ENCODE measurements at places on chromosomes 3 and 15. TPM values are rescaled to one million over a fixed set of nuclear protein-coding genes. Genes with fewer than 3 reads are reported as not detected.

DNA sequence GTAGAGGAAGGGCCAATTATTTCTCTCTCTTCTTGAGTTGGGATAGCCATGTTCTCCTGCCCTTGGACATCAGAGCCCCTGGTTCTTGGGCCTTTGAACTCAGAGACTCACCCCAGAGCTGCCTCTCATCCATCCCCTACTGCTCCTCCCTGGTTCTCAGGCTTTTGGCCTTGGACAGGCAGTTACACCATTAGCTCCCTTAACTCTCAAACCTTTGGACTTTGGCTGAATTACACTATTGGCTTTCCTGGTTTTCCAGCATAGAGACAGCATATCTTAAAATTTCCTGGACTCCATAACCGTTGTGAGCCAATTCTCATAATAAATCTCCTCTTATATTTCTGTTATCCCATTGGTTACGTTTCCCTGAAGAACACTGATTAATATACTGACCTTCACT lies 63.7 kb upstream of the CHL1 start:
- peaks cover 56% of the 10 kb centered on the region for H3K36me3 ChIP-seq
- H3K4me1 ChIP-seq, result no peaks in the 10 kb centered on the region
- no peak overlapping the region for H3K27ac ChIP-seq
- DNase-seq, result no peak
- H3K4me3 ChIP-seq, result no peak overlapping the region

DNA sequence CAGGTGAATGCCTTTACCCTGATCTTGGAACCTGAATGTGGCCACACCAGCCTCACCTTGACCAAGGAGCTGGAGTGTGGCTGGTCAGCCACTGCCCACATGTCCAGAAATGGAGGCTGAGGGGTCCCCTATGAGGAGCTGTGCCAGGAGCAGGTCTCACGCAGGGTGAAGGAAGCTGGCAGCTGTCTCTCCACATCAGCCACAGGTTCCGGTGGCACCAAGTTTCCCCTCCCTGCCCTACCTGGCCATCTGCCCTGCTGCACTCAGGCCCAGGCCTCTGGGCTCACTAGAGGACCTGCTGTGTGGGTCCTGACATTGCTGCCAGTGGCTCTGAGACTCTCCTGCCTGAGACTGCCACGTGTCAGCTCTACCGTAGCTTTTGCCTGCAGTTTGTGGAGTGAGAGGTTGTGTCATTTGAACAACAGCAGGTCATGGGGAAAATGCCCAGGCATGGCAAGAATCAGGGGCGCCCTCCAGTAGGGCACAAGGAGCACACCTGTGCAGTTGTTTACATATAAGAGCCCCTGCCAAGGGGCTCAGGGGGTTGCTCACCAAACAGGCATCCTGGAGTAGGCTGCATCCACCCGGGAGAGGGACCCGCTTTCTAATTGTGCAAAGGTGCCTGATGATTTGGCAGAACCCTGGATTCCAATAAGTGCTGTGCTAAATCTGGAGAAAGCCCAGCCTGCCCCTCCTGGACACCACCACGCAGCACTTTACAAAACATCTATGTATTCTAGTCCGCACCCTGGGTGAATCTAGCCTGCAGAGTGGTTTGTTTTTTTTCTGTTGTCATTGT lies 258.5 kb upstream of the TLE3 start:
- H3K4me3 ChIP-seq, result no peak overlapping the region
- no peaks in the 10 kb centered on the region for H3K4me1 ChIP-seq
- H3K36me3 ChIP-seq, result no peaks in the 10 kb centered on the region
- H3K27me3 ChIP-seq, result no peaks in the 10 kb centered on the region

- H3K4me1 ChIP-seq, result peaks cover 9% of the 10 kb centered on the region
- H3K27me3 ChIP-seq, result no peaks in the 10 kb centered on the region
- no peak overlapping the region for H3K27ac ChIP-seq
- DNase-seq, result no peak
- H3K4me3 ChIP-seq, result no peak overlapping the region
These were observed 58.5 kb downstream of the SHQ1 start for GRCh38 chr3:72789786-72790185.

DNA sequence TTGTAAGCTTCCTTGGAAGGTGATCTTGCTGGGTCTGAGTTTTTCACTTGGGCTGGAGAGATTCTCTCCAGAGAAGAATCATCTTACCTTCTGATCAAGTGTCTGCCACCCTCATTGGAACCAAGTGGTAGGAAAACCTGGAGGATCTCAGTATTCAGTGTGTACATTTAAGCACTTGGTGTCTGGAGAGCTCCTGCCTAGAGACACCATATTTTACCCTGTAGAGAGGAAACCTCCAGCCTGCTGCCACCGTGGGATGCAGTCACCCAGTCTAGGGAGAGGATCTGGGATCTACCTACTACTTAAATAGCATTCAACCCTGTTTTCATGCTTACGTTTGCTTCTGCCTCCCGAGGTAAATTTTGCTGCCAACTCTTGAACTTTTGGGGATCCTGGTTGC lies 274.3 kb downstream of the SV2B start:
- H3K4me1 ChIP-seq, result peaks cover 2% of the 10 kb centered on the region
- H3K36me3 ChIP-seq, result peaks cover 12% of the 10 kb centered on the region
- H3K27ac ChIP-seq, result no peak overlapping the region
- DNase-seq, result no peak
- H3K4me3 ChIP-seq, result no peak overlapping the region

KIF15 gene
- total RNA-seq, result 18.4 TPM

Data from WTC11 (cell line).